ENCODE measurements at places on chromosomes 1 and 21.

DNA sequence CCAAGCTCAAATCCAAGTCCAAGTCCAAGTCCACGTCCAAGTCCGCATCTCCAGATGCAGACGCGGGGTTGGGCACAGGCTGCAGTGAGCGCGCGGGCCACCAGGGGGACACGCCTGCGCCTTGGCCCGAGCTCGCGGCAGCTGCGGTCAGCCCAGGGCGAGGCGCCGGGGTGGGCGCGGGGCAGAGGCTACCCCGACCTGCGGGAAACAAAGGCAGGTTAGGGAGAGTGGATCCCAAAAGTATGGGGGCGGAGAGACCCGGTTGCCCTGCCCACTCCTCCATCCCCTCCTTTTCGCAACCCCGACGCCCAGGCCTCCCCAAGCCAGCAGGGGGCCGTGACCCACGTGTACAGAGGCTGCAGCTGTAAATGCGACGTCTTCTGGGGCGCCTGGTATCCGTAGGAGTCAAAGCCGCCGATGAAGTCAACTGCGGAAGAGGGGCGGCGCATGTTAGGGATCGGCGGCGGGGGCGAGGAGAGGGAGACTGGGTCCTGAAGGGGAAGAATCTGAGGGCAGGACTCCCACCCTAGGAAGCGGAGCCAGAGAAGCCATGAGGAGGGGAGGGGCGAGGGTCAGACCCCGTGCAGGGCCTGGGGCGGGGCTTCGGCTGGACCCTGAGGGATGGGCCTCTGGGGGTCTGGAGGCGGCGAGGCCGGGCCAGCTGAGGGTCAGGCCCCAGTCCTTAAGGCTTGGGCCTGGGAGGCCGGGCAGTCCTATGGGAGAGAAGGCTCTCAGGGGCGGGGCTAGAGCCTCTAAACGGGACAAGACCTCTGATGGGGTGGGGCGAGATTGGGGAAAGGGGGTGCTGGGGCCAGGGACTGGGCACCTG lies 58.0 kb downstream of the NKAIN1 start:
- peak; percentile 46 for DNase-seq

DNA sequence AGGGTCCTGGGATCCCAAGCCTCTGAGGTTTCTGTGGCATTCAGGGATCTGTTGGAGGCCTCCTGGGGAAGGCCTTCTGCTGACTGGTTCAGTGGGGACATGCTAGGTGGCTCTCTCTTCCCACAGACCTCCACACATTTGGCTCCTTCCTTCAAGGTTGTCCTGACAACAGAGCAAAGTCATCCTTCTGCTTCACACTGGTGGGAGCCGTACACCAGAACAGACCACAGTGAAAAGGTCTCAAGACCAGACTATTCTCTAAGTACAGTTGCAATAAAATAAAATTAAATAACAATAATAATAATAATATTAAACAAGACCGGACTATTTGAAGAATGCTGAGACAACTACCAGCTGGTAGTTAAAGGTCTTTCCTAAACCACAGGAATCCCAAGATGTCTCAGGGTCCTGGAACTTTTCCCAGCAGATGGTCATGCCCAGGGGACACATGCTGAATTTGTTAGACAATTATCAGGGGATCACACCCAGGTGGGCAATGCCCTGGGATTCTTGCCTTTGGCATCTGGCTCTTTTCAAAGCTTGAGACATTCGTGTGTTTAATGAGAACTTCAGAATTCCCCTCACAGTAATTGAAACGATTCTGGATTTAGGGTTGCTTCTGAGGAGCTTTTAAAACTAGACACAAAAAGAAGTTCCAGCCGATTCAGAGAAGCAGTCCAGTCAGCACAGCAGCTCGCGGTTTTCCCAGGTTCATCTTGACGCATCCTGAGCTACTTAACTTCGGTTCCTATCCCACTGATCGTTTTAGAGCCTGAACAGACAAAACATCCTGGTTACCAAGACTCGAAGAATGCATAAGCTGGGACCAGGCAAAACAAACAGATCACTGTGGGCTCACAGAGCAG lies 22.9 kb downstream of the HTR1D start:
- no peak for DNase-seq

- peak; percentile 82 for DNase-seq
These were observed 76.7 kb downstream of the ARHGEF16 start for GRCh38 chr1:3530926-3531818.

- DNase-seq: no peak
These were observed 10.8 kb upstream of the PTPRC start for GRCh38 chr1:198628067-198628455.

DNA sequence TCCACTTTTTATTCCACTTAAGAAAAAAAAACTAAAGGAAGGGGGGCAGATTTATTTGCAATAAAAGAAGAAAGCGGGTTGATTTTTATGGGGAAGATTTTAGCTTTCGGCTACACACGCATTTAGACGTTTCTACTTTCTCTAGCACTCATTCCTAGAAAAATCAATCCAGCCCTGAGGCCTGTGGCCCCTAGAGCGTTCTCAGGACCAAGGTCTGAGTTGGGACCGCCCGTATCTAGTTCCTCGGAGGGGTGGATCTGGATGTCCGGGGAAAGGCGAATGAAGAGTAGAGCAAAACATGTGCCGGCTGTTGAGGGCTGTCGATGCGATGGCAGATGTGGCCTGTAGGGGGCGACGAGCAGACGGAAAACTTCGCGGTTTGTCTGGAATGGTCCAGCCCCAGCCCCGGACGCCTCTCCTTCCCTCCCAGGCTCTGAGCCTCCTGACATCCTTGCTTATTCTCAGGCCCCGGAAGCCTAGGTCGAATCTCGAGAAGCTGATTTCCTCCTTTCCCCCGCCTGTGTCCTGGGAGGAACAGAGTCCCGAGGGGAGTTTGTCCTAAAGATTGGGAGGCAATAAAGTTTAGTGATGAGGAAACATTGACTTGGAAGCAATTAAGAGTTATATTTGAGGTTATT lies 5.2 kb downstream of the FOXD3 start:
- peak; percentile 44 for DNase-seq

DNA sequence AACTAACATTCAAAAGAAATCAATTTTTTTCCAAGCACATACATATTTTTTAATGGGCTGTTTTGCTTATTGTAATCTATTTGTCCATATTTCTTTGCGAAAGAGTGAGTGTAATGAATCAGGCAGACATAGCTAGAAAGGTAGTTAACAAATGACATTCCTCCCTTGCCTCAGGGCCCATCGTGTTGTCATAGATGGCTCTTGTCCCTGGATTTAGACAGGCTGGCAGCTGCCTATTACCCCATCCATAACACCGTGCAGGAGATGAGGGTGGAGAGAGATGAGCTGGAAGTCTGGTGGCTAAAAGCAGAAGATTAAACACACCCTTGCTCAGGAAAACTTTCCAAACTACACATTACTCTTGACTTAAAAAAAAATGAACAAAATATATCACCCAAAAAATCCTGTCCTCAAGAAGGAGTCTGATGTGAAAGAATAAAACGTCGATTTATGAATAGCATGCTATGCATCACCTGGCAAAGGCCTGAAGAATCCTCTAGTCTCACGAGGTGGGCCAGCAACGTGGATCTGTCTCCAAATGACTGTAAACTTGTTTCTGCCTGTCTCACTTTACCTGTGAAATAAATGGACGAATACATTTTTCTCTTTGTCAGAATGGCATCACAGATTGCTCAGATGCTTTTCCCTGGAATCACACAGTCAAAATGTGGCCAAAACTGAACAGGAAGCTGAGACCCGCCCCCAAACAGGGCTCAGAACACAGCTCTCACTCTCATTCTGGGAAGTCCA lies 55.7 kb downstream of the C21orf91 start:
- no peak for DNase-seq

DNA sequence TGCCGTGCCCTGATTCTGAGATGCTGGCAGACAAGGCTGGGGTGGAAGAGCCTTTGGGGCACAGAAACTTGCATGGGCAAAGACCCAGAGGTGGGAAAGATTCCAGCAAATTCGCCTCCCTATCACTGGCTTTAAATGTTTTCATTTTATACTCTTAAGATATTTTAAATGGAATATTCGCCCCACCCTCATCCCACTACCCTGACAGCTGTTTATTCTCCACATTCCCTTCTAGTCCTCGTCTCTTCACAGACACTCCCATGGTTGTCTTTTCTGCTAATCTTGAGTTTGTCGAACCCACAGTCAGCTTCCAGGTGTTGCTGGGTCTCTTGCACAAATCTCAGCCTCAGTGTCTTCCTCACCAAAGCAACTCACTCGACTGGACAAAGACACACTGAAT lies 245.0 kb downstream of the KAZN start:
- no peak for DNase-seq

GRCh38 chr1:99252630-99253029 lies 11.7 kb upstream of the PLPPR4 start:
- no peak for DNase-seq

DNA sequence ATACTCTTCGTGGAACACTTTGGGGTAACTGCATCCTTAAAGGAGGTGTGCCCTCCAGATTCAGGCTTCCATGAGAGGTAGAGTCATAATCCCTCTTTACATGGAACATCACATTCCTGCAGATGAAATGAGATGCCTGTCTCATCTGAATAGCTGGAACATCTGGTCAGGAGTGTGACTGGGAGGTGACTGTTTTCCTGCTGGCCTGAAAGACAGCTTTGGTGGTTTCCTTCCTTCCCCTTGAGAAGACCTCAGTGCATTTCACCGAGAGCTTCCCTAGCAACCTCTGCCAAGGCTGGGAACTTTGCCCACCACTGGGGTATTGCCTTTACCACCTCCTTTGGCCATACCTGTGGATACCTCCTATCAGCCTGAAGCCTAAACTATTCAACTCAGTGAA lies 46.7 kb upstream of the GUCA2A start:
- DNase-seq: no peak

DNA sequence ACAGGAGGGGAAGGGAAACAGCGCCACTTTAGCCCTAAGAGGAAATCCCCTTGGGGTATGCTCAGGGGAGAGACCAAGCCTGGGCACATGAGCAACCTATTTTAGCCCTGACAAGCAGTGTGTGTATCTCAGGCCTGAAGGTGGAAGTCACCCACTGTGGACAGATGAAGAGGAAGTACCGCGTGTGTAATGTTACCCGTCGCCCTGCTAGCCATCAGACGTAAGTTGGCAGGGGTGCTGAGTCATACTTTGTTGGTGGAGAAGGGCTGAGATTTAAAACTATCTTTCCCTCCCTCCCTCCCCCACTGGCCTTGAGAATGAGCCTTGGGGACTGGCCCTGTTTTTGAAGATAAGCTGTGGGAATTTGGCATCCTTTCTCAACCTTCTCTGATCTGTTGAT lies 11.2 kb downstream of the AGO1 start:
- no peak for DNase-seq

DNA sequence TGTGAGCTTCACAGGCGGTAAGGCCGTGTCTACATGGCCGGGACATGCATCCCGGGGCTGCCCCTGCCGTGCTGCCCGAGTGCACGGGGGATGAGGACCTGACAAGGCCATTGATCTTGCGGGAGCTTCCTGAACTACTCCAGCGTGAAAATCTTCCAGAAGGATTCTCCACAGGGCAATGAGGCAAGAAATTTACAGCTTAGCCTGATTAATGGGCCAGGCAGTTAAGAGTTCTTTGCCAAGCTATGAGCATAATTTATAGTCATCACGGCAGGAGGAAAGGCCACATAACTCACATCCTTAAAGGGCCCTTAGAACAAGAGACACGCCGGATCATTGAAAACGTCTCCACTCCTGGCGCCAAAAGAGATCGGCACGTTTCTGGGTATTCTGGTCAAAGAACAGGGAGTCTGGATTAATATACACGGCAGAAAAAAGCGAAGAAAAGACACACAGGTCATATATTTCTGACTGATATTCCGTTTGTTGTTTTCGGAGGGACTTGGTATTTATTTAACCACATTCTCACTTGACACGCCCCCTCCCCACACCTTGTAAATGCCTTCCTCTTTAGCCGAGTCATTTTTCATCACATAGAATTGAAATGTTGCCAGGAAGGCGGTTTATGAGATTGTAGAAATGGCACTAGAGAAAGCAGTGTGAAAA lies 180.5 kb downstream of the DYRK1A start:
- DNase-seq: no peak

GRCh38 chr1:97630948-97631347 lies 289.9 kb downstream of the DPYD start:
- DNase-seq: no peak

DNA sequence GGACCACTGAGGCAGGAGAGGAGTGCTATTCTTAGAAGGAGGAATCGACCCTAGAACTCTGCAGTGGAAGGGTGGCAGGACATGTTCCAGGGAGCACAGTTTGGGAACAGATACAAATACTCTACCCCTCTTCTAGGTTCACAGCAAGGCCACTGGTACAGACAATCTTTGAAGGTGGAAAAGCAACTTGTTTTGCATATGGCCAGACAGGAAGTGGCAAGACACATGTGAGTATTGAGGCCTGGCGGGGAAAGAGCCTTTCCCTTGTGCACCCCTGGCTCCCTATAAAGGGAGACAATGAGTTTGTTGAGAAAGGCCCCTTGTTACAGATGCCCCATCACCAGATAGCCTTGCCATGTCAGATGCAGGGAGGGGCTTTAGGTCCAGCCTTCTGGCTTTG lies 17.8 kb downstream of the KIF2C start:
- no peak for DNase-seq

DNA sequence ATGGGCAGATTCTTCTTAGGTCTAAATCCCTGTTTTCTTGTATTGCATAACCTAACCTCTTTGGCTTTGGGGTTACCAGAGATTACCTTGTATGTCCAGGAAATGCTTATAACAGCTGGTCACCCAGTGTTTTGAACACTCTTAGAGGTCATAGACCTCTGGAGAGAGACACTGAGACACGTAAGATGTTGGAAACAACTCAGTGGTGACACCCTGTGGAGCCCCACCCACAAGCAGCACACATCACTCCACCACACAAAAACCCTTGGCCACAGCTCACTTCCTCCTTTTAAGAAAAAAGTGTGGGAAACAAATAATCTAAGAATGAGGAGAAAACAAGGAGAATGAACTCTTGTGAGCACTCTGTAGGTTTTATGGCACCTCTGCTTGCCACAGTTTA lies 26.3 kb upstream of the CYP4B1 start:
- no peak for DNase-seq

DNA sequence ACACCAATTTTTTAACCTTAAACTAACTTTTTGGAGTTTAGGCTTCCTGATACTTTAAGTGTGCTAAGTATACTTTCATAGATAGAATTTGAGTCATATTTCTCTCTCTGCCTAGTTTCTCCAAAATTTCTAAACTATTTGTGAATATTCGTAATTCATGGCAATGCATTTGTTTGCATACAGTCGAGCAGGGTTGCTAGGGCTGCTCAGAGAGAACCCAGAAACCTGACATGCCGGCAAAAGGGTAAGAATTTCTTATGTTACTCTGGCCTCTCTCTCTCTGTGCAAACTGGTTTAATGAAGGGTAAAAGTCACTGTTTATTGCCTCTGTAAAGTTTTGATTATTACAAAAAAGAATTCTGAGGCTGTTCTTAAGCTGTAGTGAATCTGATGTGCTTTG lies 25.1 kb upstream of the SLC9A1 start:
- DNase-seq: no peak

DNA sequence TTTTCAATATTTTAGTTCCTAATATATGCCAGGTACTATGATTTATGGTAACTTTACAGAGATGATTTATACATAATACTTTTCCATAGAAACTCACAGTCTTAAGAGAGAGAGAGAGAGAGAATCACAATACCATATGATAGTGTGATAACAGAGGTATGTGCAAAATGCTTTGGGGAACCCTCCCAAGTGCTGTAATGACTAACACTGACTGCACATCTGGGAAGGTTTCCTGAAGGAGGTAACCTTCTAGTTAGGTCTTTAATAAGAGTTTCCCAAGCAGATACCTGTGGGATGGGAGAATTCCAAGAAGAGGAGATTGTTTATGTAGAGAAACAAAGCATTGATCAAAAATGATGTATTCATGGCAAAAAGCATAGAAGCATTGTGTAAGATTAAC lies 34.6 kb upstream of the PIGC start:
- DNase-seq: no peak
